ENCODE measurements at places on chromosomes 7 and 10.
A peak's percentile ranks its signal among the peaks of the same experiment; 100 is the strongest.

DNA sequence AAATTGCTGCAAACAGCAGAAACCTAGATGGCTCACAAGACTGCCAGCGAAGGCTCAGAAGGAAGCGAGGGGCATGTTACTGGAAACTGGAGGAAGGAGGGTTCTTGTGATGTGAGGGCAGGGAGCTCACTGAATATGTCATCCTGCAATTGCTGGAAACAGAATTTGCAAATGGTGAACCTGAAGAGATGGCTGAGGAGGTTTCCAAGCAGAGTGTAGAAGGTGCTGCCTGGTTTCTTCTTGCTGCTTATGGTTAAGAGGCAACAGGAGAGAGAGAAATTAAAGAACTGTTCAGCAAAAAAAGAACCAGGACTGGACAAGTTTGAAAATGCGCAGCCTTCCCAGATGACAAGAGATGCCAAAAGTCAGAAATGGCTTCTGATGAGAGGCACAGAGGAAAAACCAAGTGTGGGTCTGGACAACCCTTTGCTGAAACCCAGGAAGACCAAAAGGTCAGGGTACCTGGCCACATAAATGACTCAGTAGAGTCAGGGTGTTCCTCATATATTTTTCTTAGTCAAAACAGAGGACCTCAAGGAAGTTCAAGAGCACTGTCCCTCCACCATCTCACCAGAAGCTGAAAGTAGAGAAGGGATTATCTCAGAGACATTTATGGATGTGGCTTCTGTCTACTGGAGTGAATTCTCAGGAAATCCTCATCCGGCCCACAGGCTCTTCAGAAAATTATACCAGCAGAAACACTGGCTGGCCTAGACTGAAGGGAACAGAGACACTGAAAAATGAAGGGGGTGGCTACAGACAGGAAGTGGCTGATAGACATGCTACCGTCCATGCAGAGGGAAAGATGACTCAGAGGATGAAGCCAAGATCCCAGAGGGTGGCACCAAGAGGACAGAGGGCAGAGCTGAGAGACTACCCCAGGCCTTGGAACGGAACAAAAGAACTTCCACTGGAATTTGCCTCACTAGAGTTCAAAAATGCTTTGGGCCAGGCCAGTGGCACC, 10.1 kb downstream of the PAPOLB start:
- DNase-seq = peak; percentile 16

DNA sequence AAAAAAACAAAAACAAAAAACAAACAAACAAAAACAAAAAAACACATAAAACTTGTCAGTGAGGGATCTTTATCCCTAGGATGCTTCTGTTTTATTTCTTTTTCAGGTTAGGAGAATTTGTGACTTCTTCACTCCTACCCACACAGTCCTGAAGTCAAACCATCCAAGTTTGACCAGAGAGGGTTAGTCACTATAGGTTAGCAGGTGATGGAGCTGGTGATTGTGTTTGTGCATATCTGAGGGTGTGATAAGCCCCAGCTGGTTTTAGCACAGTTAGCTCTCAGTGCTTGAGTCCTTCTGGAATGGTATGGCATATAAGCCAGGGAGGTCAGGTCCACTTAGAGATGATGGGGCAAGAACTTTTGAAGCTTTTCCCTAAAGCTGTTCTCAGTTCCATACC, 11.8 kb upstream of the IKZF1 start:
- DNase-seq = no peak

DNA sequence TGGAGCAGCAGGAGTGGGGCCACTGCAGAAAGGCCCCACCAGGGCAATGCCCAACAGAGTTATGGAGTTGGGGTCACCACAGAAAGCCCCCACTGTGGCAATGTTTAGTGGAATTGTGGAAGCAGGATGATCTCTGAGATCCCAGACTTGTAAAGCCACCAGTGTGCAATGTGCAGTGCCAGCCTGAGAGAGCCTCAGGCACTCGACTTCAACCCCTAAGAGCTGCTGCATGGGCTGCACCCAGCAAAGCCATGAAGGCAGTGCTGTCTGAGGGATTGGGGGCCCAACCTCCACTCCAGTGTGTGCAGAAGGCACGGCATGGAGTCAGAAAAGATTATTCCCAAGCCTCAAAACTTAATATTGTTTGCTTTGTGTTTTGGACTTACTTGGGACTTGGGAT, 20.4 kb downstream of the SAMD9 start:
- DNase-seq = no peak

- DNase-seq = no peak
Observed at GRCh38 chr10:29370097-29371092, 81.5 kb downstream of the LYZL1 start.

- DNase-seq = peak; percentile 44
Observed at GRCh38 chr10:88442716-88443115, 140.4 kb downstream of the RNLS start.

- DNase-seq = no peak
Observed at GRCh38 chr10:55215699-55216098, 414.7 kb upstream of the PCDH15 start.

- DNase-seq = no peak
Observed at GRCh38 chr10:76251841-76252671, 820.6 kb downstream of the LRMDA start.

DNA sequence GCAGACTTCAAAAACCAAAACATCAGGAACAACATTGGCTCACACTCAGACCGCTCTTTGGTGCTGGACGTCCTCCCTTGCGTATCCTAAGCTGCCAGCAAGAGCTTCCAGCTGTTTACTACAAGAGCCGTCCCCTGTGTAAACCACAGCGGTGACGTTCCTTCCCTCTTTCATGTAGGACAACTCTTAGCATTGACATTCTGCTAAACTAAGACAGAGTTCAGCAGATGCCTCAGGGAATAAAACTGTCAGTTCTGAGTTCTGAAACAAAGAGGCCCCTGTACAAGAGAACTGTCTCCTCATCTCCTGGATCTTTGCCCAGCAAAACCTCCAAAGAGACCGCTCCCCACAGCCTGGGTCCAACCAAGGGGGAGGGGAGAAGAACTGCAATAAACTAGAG, 57.8 kb upstream of the OPALIN start:
- no peak for DNase-seq

- DNase-seq = no peak
Observed at GRCh38 chr7:1794888-1795542, 124.9 kb downstream of the ELFN1 start.

Data from suppressor macrophage treated with lipopolysaccharide for 4 hours (primary cell).